ENCODE measurements at places on chromosomes 5 and 9.

DNA sequence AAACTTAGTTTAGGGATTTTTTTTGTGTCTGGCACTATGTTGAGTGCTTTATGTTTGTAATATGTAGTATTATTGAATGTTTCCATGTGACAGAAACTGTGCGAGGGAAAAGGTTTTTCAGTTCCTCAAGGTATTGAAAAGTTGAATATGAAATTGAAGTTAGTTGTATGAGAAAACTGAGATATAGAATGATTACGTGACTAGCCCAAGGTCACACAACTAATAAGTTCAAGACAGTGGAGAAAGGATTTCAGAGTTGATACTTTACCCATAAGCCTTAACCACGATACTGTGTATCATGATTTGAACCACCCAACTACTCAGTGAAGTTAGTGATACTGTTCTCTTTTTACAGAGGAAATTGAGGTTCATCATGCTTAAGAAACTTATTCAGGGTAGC lies 5.7 kb downstream of the NIPBL start:
- no peak for DNase-seq

GRCh38 chr5:310941-311434 lies 10.5 kb upstream of the AHRR start:
- DNase-seq: peak; percentile 76

DNA sequence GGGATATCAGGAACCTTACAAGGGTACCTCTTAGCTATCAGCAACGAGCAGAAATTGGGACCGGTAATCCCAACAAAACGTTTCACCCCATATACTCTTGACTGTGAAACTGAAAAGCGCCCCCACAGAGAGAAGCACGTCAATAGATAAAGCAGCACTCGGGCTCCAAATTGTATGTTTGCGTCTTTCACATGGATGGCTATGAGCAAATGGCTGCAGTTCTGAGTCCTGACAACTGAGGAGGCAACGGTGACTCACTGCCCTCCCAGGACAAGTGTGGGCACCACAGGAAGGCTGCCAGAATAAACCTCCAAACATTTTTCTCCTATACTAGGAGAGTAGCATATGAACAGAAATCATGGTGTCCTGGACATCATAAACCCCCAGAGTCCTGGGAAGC lies 36.6 kb downstream of the SEMA4D start:
- peak; percentile 56 for DNase-seq

GRCh38 chr9:4297151-4297785 lies 2.6 kb downstream of the GLIS3 start:
- DNase-seq: peak; percentile 91

DNA sequence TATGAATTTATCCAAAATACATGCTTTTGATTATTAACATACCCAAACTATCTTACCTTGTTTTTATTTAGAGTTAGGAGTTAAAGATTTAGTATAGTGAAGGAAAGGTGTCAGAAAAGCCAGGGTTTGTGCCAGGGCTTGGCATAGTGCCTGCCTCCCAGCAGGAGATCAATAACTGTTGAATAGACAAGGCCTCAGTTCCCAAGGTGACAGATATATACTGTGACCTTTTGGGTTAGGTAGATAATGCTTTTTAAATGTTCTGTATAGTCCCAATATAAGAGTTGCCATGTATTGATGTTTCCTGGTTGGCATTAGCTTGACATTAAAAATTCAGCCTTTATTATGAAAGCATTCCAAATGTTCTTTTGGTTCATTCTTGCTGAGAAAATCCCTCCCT lies 121.8 kb downstream of the MCTP1 start:
- no peak for DNase-seq

- peak; percentile 52 for DNase-seq
Observed at GRCh38 chr9:94082956-94083355, 1.3 kb upstream of the PTPDC1 start.

- DNase-seq: peak; percentile 82
Observed at GRCh38 chr5:160439205-160439600, 17.5 kb downstream of the PTTG1 start.

DNA sequence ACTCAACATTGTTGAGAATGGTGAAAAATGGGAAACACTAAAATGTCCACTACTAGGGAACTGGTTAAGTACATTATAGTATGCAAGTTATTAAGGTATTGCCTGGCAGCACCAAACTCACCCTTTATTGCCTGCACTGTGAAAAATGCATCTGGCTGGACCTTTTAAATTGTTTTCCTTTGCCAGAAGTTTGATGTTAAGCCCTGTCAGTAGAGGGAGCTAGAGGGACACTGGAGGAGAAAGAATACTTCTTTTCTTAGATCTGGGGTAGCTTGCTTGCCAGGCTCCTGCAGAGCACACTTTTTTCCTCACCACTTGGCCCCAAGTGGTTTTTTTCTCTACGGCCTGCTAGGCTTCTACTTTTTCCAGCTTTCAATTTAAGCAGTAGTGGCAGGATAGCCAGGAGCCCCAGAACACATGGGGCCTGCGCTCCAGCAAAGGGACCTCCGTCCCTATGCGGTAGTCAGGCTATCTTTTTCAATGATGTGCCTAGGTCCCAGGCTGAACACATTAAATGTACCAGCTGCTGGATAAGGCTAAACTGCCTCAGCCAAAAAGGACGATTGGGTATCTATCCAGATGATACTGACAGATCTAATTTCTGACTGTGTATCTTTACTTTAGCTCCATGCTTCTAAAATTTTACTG lies 8.0 kb upstream of the HABP4 start:
- DNase-seq: peak; percentile 57

GRCh38 chr5:114581136-114581535 lies 219.3 kb downstream of the KCNN2 start:
- DNase-seq: no peak

DNA sequence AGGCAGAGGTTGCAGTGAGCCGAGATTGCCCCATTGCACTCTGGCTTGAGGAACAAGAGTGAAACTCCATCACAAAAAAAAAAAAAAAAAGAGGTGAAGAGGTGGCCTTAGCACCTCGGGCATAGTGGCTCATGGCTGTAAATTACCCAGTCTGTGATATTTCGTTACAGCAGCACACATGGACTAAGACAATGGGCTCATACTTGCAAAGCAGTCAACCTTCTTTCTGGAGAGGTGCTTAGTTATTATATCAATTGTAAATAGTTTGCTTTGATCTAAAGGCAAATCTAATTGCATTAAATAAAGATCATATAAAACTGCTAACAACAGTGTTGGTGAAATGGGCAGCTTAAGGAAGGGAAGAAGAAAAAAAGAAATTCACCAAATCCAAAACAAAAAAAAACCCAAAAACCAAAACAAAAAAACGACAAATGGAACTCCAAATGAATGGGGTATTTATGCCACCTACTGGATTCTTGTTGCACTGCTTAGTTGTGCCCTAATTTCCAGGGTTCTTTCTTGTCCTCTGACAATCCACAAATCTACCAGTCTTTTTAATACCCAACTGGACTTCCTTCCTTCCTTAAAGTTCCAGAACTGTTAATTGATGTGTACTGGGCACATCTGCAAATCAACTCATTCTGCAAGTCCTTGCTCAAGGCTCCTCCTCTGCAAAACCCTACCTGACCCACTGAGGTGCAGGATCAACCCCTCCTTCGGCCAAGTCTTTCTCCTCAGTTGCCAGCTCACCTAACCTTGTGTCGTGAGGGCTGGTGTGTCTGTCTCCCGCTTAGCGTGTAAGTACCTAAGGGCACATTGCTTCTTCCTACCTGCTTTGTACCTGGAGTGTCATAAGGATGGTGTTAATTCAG lies 35.0 kb upstream of the DMRT1 start:
- peak; percentile 64 for DNase-seq

GRCh38 chr5:13944560-13945199 lies at the start of gene DNAH5:
Gene DNAH5, minus strand, starts transcription at chr5:13944688. Its CDS starts 250 bp downstream, at chr5:13944438.
- no peak for DNase-seq

DNA sequence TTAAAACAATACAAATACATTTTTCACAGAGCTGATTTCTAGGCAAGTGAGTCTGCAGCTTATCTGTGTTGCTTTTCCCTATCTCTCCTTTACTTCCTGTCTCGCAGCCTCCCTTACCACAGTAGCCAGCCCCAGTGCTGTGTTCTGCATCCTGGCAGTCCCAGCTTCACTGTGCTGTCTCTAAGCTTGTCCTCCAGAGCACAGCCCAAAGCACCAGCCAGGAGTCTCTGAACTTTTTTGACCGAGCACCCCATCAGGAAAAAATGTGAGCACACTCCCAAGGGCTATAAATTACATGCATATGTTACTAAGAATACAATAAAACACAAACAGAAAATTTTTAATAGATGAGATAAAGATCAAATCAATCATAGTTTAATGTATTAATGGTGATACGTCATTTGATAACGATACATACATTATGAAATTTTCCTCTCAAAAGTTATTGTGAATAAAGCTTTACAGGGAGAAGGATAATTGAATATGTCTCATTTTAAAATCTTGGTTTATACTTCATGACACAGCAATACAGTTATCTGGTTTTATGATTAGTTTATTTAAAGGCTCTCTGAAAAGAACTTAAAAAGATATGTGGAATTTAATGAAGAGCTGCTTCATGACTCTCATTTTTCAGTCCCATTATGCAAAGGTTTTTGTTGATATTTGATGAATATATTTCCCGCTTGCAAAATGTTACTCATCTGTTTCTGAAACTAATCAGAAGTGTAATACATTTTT lies 7.3 kb upstream of the RHOBTB3 start:
- peak; percentile 79 for DNase-seq

- no peak for DNase-seq
Observed at GRCh38 chr9:27701016-27701415, 127.7 kb upstream of the C9orf72 start.

- no peak for DNase-seq
Observed at GRCh38 chr5:173011566-173011965, 28.0 kb downstream of the ATP6V0E1 start.

GRCh38 chr5:128290152-128290858 lies 206.7 kb downstream of the SLC12A2 start:
- DNase-seq: peak; percentile 28

- DNase-seq: peak; percentile 64
Observed at GRCh38 chr9:33852216-33852826, 35.4 kb downstream of the UBE2R2 start.

- no peak for DNase-seq
Observed at GRCh38 chr9:114069476-114070187, 8.5 kb downstream of the AMBP start.

GRCh38 chr9:70865471-70865870 lies 255.9 kb downstream of the TRPM3 start:
- no peak for DNase-seq

- peak; percentile 37 for DNase-seq
Observed at GRCh38 chr5:93349613-93350012, 231.4 kb downstream of the NR2F1-AS1 start.

DNA sequence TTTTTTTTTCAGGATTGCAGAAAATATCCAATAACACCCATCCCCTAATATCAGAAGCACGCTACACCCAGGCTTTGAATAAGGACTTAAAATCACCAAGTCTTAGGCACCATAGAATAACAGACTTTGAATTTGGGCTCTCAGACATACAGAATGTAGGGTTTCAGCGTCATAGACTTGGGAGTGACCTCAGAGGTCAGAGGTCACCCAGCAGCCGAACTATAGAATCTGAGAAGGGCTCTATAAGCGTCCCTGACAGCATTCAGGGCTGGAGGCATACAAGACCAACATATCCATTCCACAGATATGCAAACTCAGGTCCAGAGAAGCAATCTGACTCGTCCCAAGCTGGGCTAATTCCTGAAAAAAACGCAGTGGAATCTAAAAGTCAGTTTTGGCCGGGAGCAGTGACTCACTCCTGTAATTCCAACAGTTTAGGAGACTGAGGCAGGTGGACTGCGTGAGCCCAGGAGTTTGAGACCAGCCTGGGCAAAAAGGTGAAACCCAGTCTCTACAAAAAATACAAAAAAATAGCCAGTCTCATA lies 34.7 kb downstream of the SLC6A7 start:
- DNase-seq: no peak

- no peak for DNase-seq
Observed at GRCh38 chr5:87034557-87034956, 233.1 kb upstream of the RASA1 start.

- DNase-seq: no peak
Observed at GRCh38 chr5:176772271-176773210, 37.8 kb upstream of the UNC5A start.

GRCh38 chr9:96085491-96086143 lies 210.1 kb downstream of the ERCC6L2 start:
- DNase-seq: no peak

DNA sequence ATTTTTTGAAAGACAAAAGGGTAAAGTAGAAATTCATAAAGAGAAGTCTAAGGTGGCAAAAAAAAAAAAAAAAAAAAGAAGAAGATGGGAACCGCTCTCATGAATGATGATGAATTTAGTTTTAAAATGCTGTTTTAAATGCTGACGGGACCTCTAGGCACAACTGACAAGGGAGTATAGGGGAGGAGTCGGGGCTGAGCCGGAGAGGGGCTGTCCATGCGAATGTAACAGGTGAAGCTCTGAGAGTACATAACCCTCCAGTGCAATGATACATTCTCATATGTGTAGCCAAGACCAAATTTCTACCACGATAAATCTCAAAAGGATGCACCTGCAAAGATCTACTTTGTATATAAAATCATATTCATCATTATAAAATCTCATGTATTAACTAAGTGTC lies 71.7 kb downstream of the GLIS3 start:
- no peak for DNase-seq

DNA sequence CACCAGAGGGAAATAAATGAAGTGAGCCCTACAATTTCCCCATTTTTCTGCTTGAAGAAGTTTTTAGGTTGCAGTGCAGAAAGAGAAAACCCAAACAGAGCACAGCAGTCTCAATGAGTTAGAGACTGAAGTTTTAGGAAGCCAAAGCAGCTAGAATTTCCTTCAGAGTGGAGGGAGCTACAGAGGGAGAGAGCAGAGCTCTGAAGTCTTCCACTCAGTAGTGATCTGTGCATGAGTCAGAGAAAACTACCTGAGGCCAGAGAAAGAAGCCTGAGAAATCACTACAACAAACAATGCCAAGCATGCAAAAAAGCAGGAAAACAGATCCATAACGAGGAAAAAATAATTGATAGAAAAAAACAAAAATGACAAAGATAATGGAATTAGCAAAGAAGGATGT lies 17.9 kb upstream of the NDUFB6 start:
- DNase-seq: no peak

- DNase-seq: no peak
Observed at GRCh38 chr9:129052592-129052991, 16.2 kb downstream of the MIGA2 start.

Data from fibroblast of pulmonary artery (primary cell).